ENCODE measurements at places on chromosomes 4 and X. TPM values are rescaled to one million over a fixed set of nuclear protein-coding genes. Genes with fewer than 3 reads are reported as not detected.

SH3BP2 gene
- total RNA-seq = 85.3 TPM

DNA sequence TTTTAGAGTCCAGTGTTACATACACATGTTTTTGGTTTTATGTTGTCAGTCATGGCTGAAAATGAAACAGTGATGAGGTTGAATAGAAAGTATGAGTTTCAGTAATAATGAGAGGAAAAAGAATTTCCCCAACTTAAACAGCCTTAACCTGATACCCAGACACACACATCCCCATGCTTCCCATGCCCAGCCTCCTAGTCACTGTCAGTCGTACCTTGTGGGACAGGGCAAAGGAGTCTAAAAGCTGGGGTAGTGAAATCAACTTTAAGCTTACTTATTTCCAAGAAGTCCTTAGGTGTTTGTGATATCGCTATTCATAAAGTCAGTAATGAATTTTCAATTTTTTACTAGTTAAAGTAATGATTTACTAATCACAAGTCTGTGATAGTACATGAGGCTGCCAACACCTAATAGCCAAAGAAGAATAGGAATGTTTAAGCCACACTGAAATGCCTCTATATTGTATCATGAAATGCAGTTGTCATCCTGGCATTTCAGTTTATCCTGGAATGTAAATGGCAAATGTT is 24.3 kb upstream of the GPR34 start:
- DNase-seq = no peak

USP17L27 gene
- total RNA-seq = not detected

GPRIN3 gene
- total RNA-seq = 94.3 TPM

DNA sequence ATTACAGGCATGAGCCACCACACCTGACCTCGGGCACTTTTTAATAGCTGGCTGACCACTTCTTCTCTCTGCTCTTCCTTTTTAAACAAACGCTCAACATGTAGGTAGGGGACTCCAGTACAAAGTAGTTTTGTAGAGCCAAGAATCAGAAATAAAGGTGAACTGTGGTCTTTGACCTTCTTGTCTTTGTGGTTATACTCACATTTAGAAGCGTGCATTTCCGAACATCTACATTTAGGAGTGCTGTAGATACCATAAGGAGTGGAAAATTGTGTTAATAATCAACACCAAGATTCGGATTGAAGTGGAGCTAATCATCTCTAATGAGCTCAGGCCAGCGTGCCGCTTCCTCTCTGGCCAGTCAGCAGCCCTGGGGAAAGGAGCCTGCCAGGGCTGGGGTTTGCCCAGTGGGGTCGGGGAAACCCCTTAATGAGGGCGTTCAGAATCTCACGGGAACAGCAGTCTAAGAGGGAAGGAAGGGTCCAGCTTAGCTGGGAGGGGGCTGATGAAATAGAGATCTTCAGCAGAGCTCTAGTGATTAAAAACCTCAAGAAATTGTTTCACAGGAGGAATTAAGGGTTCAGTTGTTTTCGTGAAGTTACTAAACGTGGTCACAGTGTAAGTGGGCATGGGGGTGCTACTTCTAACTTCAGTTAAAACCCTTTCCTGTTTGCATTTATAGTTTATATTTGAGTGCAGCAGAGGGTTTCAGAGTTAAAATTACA is 81.2 kb downstream of the GAB1 start:
- DNase-seq = no peak

DNA sequence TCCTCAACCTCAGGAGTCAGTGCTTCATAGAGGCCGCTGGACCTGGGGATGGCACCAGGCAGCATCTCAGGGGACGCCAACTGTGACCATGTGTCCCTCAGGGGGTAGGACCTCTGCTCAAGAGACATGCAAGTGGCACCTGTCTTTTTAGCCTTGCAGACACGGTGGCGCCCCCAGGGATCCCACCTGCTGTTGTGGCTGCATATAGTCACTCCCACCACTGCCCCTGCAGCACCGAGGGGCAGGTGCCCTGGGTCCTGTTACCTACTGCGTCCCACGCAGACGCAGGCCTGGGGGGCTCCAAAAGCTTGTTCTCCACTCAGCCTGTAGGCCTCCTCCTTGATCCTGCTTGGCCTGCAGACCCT is 2.5 kb downstream of the MYL5 start:
- no peak for DNase-seq

CD99 gene
- 31.2 TPM for total RNA-seq

DNA sequence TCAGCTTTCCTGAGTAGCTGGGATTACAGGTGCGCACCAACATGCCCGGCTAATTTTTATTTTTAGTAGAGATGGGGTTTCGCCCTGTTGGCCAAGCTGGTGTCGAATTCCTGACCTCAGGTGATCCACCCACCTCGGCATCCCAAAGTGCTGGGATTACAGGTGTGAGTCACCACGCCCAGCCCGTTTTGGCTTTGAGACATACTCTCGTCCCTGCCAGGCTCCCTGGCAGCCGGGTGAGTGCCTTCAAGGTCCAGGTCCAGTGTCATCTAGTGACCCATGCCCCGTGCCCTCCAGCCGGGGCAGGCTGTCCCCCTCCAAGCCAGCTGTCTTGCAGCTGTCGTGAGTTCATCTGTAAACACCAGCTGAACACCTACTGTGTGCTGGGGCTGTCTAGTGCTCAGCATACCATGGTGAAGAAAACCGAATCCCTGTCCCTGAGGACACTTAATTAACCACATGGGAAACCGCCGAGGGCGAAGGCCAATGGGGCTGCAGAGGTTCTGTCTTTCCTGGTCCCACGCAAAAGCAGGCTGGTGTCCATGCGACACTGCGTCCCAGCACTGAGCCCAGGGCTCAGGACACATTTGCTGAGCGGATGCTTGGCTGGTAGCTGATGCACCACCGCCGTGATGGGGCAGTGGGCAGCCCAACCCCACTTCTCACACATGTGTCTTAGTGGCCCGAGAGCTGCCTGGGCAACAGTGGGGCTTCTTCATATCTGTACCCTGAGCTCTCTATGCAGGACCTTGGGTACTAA is 21.9 kb downstream of the NSG1 start:
- no peak for DNase-seq

- DNase-seq = peak; percentile 53
These were observed 482 bp downstream of the RNF4 start for GRCh38 chr4:2469192-2469984.

- no peak for DNase-seq
These were observed 202.7 kb downstream of the SPRY1 start for GRCh38 chr4:123599061-123599919.

TACC3 gene
- 23.0 TPM for total RNA-seq

DNA sequence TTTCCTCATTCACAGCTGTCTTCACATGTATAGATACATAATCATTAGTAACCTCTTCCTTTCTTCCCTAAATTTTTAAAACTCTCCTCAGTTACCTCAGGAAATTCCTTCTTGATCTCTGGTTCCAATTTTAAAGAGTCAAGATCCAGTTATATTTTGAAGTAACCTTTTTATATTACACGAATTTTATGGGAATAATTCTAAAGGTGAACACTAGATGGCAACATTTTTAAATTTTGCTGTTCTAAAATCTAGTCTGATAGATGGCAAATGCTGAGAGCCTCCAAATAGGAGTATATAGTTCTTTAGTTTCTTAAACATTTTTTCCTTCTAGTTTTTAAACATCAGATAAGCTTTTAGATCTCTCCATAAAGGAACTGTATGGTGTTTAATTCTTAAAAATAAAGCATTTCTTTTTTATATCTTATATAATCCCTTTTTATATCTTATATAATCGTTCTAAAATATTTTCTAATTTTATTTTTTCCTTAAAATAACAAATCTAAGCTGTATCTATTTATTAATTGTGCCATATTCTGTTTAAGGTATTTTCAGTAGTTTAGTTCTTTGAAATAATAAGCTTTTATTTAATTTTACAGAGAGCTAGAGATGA is 37.9 kb upstream of the PAPSS1 start:
- DNase-seq = no peak

PNMA6A gene
- 14.0 TPM for total RNA-seq

ZFP42 gene
- 17.4 TPM for total RNA-seq

- no peak for DNase-seq
These were observed 74.7 kb downstream of the FAM47B start for GRCh38 chrX:35017284-35017683.

F8A3 gene
- not detected for total RNA-seq

LGI2 gene
- 20.5 TPM for total RNA-seq

GRCh38 chr4:28973587-28974350 is 1746.4 kb upstream of the PCDH7 start:
- no peak for DNase-seq

- DNase-seq = no peak
These were observed 23.0 kb downstream of the GALNT7 start for GRCh38 chr4:173191623-173192041.

DNA sequence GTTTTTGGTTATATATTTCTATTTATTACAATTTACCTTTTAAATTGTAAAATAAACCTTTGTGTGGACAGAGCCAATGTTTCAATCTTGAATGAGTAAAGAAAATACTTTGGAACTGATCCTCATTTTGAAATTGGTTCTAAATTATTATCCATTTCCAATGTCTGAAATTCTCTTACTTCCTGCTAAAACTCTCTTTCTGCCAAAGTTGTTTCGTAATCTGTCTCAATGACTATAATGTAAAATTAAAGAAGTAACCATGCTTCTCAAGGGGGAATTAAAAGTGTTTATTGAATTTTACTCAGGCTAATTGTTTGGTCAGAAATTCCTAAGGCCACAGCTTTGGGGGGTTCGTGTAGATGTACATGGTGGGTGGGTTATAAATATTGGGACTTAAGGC is 34.8 kb downstream of the YIPF6 start:
- no peak for DNase-seq

- no peak for DNase-seq
These were observed 28.7 kb downstream of the DOK7 start for GRCh38 chr4:3491681-3492405.

- no peak for DNase-seq
These were observed 22.9 kb downstream of the TNIP2 start for GRCh38 chr4:2733001-2733843.

- DNase-seq = no peak
These were observed 19.2 kb downstream of the YY2 start for GRCh38 chrX:21875013-21875412.

- DNase-seq = no peak
These were observed 14.4 kb downstream of the MECP2 start for GRCh38 chrX:154083126-154083517.

ERAS gene
- not detected for total RNA-seq

DNA sequence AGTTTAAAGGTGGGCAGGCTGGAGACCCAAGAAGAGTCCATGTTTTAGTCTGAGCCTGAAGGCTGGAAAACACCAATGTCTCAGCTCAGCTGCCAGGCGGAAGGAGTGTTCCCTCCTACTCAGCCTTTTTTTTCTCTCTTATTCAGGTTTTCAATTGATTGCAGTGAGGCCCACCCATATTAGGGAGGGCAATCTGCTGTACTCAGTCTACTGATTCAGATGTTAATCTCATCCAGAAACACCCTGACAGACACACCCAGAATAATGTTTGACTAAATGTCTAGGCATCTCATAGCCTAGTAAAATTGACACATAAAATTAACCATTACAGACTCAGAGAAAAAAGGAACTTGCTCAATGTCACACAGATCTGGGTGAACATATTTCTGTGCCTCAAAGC is 347.1 kb downstream of the GBA3 start:
- DNase-seq = no peak

DNA sequence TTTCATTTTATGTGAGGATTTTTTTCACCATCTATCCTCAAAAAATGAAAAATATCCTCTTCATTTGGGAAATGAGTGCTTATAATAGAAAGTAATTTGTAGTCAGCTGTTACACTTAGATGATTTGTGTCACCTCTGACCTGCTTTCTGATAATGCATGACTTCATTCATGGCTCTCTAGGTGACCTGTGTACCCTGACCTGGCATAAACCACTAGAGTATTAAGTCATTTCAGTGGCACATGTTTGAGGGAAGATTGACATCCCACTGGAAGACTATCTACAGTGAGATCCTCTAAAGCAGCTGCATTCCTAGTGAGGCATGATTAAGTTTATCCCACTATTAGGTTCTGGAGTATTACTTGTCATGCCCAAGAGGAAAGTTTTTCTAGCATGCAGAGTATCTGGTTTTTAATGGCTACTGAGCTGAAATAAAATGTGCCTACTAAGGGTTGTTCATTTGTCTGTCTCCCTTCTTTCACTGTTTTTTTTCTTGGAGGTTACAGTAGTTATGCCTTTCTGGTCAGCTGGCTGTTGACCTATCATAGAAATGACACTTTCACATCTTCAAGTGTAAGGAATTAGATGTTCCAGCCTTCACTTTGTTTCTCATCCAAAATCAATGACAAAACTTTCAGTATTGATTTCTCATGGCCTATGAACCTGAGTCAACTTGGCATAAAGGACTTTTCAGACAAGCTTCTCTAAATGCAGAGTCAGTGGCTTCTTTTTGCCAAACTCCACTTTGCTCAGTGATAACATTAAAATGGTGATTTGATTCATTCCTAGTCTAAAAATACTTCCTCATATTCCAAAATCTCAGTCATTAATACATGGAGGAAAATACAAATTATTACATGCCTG is 33.1 kb downstream of the TET2 start:
- DNase-seq = no peak

SHOX gene
- total RNA-seq = 0.22 TPM

- DNase-seq = no peak
These were observed 45.5 kb downstream of the TMEM144 start for GRCh38 chr4:158255727-158256324.

DNA sequence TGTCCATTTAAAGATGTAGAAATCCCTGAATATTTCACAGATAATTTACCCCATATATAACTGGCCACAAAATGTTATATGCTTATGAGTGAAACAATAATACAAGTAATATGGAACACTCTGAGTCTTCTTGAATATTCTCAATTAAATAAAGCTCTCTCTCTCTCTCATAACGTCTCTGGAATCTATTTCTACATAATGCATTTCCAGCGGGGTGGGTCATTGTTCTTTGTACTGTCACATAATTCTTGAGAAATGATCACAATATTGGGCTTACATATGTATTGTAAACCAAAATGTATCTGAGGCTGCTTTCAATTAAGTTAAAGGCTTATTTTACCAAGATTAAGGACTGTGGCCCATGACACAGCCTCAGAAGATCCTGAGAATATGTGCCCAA is 596.3 kb downstream of the FAT4 start:
- no peak for DNase-seq

IL9R gene
- total RNA-seq = not detected

DNA sequence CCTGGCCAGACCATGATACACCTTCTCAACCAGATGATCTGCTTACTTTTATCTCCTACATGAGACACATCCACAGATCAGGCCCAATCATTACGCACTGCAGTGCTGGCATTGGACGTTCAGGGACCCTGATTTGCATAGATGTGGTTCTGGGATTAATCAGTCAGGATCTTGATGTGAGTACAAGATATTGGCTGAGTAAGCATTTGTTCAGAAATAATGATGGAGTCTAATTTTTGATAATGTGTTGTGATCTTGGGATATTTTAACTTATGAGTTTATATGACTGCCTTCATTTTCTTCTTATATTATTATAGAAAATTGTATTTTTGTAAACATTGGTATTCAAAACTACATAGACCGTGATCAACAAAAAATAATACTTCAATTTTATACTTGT is 39.4 kb downstream of the SLC10A6 start:
- DNase-seq = no peak

GRCh38 chr4:172018358-172018757 is 205.2 kb downstream of the GALNTL6 start:
- no peak for DNase-seq

GRCh38 chr4:650951-651883 is 22.9 kb downstream of the ATP5ME start:
- no peak for DNase-seq
